T-helper 2 cell treated with Interferon-gamma antibody and Interleukin-4, amounts not matched to agents 100 ng/mL and 5 ng/mL, for 36 hours (primary cell): ENCODE measurements at places on chromosomes 1 and 21. TPM values are rescaled to one million over a fixed set of nuclear protein-coding genes. Genes with fewer than 3 reads are reported as not detected.

KLF17 gene
- not detected in 2 replicates for total RNA-seq

GPR3 gene
- 0.39 and 0.73 TPM in 2 replicates for total RNA-seq

GPR25 gene
- not detected in 2 replicates for total RNA-seq

RBM11 gene
- 0.11 TPM in 1 of 2 replicates, not detected in the other for total RNA-seq

CATSPERE gene
- 0.27 and 0.50 TPM in 2 replicates for total RNA-seq

CLCA1 gene
- total RNA-seq, result not detected in 2 replicates

GREM2 gene
- not detected in 2 replicates for total RNA-seq

PODN gene
- not detected in 2 replicates for total RNA-seq

B3GALT2 gene
- 0.50 and 0.80 TPM in 2 replicates for total RNA-seq

MLLT11 gene
- total RNA-seq, result 3.4 and 4.0 TPM in 2 replicates

FMO4 gene
- total RNA-seq, result 1.3 and 2.0 TPM in 2 replicates
